ENCODE measurements at places on chromosomes 6 and 20. TPM values are rescaled to one million over a fixed set of nuclear protein-coding genes. Genes with fewer than 3 reads are reported as not detected.

The NNAT gene
- not detected for total RNA-seq

The HLA-DOB gene
- 69.3 TPM for total RNA-seq

The PRDM1 gene
- total RNA-seq, result 3.3 TPM

The RIMS4 gene
- total RNA-seq, result not detected

The ELOVL2 gene
- not detected for total RNA-seq

The ARG1 gene
- total RNA-seq, result not detected

The FAM184A gene
- total RNA-seq, result not detected

The RIMS1 gene
- total RNA-seq, result not detected

The DEFB132 gene
- total RNA-seq, result not detected

The SH3BGRL2 gene
- 0.09 TPM for total RNA-seq

All from OCI-LY7 (cell line).